T-helper 17 cell (primary cell): ENCODE measurements at places on chromosomes 7 and 10.

DNA sequence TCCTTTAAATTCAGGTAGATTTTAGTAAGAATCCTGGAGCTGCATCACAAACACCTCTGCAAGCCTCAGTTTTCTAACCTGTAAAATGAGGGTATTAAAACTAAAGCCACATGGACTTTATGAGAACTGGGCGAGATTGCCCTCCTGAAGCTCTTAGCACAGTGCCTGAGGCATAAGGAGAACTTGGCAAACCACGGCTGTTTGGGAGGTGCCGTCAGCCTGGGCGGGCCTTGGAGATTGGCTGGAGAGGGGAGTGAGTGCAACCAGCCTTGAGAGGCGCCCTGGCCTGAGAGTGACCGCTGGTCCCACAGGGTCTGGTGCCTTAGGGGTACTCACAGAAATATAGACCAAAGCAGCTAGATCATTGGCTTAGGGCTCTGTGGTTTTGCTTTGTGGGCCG lies 5.4 kb upstream of the TNS3 start:
- H3K36me3 ChIP-seq: no peaks in the 10 kb centered on the region
- no peak overlapping the region for H3K27ac ChIP-seq
- peaks cover 8% of the 10 kb centered on the region for H3K27me3 ChIP-seq
- no peak for DNase-seq
- no peak overlapping the region for H3K4me3 ChIP-seq

DNA sequence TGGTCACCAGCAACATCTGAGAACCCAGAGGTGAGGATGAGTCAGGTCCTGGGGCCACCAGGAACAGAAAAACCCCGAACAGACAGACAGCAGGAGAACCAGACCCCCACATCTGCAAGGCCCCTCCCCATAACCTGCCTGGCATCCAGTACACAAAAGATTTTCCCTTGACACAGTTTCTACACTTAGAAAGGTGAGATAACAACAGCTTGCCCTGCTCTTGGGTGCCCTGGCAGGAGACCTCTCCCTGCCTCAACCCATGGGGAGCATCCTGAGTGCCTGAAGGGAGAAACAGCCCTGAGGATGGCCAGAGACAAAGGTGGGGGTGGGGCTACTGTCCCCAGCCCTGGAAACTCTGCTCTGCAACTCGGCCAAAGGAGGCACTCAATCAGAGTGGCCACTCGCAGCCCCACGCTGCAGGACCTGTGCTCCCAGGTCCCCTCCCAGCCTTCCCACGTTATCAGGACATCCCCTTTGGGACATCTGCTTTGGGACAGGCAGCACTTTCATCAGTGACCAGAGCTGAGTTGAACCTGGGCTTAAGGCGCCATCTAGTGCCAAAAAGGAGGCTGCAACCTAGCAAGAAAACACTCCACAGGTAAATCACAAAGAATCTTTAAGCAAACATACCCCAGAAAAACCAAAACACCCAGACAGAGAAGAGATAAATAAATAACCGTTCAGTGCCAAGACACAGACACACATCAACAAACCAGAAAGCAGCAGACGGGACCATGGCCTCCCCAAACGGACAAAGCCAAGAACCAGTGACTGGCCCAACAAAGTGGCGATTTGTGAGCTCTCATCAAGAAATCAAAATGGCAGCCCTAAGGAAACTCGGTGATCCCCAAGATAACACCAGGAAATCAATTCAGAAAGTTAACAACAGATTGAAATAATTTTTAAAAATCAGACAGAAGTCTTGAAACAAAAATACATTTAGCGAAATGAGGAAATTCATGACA lies 233.7 kb downstream of the PTPRN2 start:
- H3K27me3 ChIP-seq: peaks cover 24% of the 10 kb centered on the region
- no peak for DNase-seq
- H3K4me1 ChIP-seq: no peaks in the 10 kb centered on the region

- DNase-seq: no peak
- peaks cover 2% of the 10 kb centered on the region for H3K36me3 ChIP-seq
- H3K27ac ChIP-seq: no peak overlapping the region
- peaks cover 42% of the 10 kb centered on the region for H3K4me1 ChIP-seq
These were observed 4.1 kb downstream of the CALU start for GRCh38 chr7:128743112-128743772.

GRCh38 chr10:3757638-3758490 lies 27.1 kb downstream of the KLF6 start:
- H3K27ac ChIP-seq: peak overlapping the region; percentile 98
- peak overlapping the region; percentile 84 for H3K4me3 ChIP-seq
- peaks cover 48% of the 10 kb centered on the region for H3K4me1 ChIP-seq
- peaks cover 2% of the 10 kb centered on the region for H3K36me3 ChIP-seq
